ENCODE measurements at places on chromosomes 2 and 18.
A peak's percentile ranks its signal among the peaks of the same experiment; 100 is the strongest.

DNA sequence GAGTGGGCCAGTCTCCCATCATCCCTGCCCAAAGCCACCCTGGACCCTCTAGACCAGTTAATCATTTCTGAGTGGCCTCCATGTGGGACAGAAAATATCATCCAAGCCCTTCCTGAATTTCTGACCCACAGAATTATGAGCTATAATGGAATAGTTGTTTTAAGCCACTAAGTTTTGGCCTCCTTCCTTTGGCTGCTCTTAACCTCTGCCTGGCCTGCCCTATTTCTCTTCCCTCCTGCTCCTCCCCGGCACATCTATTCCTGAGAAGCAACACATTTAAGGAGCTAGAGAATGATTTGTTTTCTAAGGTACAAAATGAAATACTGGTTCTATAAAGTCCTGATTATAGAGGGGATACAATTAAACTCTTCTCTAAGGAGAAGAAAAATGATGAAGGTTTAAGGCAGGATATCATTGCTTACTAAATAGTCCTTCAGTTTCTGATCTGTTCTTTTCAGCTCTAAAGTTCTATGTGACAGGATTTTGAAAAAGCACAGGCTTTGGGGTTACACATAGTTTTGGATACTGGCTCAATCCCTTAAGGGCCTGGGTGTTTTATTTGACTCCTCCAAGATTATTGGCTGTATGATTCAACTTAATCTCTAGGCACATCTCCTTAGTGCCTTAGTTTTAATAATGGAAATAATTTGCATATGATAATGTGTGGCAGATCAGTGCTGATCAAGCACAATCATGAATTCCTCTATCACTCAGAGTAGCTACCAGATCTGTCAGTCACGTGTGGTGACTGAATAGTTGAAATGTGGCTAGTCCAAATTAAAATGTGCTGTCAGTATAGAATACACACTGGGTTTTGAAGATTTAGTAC is 240.3 kb downstream of the VAPA start:
- no peak for DNase-seq

GRCh38 chr18:26479681-26480079 is 68.7 kb downstream of the KCTD1 start:
- peak; percentile 44 for DNase-seq

DNA sequence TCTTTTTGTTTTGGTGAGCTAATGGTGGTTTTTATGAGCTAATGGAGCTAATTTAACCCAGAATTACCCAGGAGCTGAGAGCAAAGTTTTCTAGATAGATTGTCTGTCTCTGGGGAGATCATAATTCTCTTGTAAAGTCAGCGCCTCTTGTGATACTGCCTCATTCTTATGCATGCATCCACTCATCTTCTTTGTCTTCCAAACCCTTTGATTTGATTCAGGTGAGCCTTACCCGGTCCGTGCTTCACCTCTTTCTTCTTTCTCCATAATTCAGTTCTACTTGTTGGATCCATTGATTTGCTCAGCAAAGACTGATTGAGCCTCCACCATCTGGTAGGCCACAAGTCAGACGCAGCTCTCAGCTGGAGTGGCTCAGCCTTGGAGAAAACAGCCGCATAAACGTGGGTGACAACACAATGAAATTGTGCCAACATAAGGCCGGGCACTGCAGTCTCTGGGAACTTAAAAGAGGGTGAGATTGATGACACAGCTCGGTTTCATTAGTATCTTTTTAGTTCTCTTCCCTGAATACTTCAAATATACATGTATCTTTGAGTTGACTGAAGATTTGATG is 158.5 kb upstream of the SH3BP4 start:
- DNase-seq, result no peak

DNA sequence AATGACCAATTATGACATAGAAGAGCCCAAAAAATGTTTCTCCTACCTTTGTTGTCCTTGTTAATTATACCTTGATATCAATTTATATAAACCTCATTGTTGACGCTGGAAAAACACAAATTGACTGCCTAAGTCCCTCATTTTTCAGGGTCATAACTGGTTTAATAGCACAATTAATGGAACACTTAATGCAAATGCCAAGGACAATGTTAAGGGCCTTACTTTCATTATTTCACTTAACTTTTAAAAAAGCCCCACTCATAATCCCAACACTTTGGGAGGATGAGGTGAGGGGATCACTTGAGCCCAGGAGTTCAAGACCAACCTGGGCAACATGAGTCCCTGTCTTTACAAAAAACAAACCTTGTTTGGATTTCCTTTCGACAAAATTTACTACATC is 3.5 kb upstream of the STPG4 start:
- no peak for DNase-seq

GRCh38 chr2:172834881-172835280 is 99.2 kb downstream of the RAPGEF4 start:
- DNase-seq, result no peak

DNA sequence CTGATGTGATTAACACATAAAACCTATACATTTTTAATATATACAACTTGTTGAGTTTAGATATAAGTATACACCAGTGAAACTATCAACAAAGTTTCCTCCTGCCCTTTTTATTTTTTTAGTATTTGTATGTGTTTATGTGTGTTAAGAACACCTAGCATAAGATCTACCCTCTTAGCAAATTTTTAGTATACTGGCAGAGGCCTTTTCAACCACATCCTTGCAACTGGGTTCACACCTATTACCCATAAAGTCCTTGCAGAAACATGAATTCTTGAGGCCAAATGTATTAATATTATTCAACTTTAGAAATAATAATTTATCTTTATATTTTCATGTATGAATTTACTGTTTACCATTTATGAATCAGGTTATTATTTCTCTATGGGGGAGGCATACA is 119.7 kb upstream of the CRIM1 start:
- no peak for DNase-seq

DNA sequence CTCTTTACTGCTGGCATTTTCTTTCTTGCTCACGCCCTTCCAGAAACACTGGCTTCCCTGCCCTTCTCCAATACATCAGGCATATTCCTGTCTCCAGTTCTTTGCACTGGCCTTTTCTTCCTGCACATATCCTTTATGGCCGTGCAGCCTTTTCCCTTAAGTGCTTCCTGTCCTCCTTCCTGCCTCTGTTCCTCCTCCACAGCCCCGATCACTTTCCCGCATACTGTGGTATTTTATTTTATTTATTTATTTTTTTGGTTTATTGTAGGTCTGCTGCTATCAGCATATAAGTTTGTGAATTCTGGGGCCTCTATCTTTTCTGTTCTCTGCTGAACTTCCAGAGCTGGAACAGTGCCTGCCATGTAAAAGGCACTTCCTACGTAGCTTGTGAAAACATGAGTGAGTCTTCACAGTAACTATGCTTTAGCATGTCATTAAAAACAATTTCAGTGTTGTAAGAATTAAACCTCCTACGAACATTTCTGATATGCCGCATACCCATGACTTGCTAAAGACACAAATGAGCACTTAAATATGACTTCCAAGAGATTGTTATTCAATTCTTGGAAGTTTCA is 289.1 kb downstream of the TRIB2 start:
- DNase-seq, result no peak
